ENCODE measurements at places on chromosomes 1 and 21.

DNA sequence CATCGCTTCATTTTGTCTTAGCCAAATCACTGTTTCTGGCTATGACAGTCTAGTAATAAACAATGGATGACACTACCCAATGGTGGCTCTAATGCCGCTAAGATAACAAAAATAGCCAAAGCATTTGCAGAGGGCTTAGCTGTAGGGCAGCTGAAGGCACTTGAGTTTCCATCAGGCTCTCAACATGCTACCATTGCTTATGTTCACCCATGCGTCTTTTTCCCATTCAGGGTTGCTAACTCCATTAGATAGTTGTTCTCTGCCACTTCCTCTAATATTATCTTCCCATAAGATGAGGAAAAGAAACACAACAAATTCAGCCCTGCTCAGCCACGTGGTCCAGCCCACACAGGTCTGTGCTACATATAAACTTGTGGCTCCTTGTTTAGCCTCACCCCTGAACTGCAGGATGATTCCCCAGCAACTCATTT is 159.6 kb downstream of the TOMM20 start:
- H3K4me3 ChIP-seq, result no peak overlapping the region
- H3K27me3 ChIP-seq, result no peaks in the 10 kb centered on the region
- no peak for DNase-seq
- H3K4me1 ChIP-seq, result peaks cover 74% of the 10 kb centered on the region
- no peaks in the 10 kb centered on the region for H3K36me3 ChIP-seq

DNA sequence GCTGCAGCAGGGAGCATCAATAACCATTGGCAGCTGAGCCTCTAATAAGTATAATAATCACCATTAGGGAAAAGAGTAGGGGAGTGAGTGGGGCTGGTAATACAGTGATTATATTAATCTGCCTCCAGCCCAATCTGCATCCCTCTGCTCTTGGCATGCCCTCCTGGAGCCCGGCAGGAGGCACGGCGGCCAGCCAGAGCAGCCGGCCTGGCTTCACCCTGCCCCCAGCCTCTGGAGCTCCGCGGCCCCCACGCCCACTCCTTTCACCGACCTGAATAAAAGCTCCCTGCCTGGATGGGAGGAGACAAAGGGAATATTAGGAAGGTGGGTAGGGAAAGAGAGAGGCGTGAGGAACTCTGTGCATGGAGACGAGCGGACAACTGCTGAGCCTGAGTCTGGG is 28.3 kb downstream of the OPTC start:
- no peak overlapping the region for H3K27ac ChIP-seq
- no peak overlapping the region for H3K4me3 ChIP-seq
- H3K36me3 ChIP-seq, result no peaks in the 10 kb centered on the region

- H3K27me3 ChIP-seq, result no peaks in the 10 kb centered on the region
- H3K4me3 ChIP-seq, result no peak overlapping the region
- no peaks in the 10 kb centered on the region for H3K36me3 ChIP-seq
- DNase-seq, result peak; percentile 25
Measured at GRCh38 chr1:205588636-205589035, 43.2 kb downstream of the ELK4 start.

- no peaks in the 10 kb centered on the region for H3K36me3 ChIP-seq
- H3K27ac ChIP-seq, result no peak overlapping the region
- no peak for DNase-seq
- no peak overlapping the region for H3K4me3 ChIP-seq
- H3K27me3 ChIP-seq, result no peaks in the 10 kb centered on the region
Measured at GRCh38 chr1:226491093-226491850, 57.3 kb upstream of the STUM start.

- no peak overlapping the region for H3K4me3 ChIP-seq
- no peaks in the 10 kb centered on the region for H3K27me3 ChIP-seq
- H3K27ac ChIP-seq, result no peak overlapping the region
- H3K36me3 ChIP-seq, result peaks cover 91% of the 10 kb centered on the region
- no peak for DNase-seq
Measured at GRCh38 chr1:17330856-17331255, 22.9 kb downstream of the PADI4 start.

DNA sequence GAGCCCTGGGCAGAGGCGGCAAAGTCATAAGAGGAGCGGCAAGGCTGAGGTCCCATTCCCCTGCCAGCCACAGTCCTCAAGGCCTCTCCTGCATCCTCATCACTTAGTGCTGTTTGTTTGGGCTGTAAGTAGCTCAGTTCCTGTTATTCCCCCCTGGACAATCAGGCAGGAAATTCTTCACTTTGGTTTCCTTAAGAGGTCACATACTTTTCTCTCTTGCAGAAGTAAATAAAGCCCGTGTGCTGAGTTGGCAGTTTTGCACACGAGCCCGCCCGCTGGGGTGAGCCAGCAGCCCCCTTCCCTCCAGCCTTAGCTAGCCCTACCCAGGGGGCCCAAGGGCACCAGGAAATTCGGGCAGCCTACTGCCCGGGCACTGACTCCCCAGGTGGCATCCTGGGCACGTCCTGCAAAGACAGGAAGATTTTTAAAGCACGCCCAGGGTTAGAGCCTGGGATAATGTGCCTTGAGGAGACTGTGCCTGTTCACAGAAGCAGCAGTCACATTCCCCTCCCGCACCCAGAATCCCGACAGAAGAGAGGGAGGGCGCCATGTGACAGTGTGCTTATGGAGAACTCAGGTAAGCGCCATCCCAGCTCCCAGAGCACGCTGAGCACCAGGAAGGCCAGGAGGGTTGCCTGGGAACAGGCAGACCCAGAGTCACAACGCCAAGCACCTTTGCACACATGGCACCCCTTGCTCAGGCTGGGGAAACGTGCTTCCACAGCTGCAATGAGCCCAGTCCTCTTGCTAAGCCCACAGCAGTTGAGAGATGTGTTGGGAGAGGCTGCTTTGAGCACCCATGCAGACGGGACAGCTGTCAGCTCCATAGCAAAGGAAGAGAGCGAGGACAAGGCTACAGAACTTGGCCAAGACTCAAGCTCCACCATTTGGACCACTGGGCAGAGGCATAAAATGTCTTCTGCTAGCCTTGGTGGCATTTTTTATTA is 144.5 kb upstream of the TMEM51 start:
- H3K4me3 ChIP-seq, result no peak overlapping the region
- no peaks in the 10 kb centered on the region for H3K36me3 ChIP-seq
- no peak overlapping the region for H3K27ac ChIP-seq

DNA sequence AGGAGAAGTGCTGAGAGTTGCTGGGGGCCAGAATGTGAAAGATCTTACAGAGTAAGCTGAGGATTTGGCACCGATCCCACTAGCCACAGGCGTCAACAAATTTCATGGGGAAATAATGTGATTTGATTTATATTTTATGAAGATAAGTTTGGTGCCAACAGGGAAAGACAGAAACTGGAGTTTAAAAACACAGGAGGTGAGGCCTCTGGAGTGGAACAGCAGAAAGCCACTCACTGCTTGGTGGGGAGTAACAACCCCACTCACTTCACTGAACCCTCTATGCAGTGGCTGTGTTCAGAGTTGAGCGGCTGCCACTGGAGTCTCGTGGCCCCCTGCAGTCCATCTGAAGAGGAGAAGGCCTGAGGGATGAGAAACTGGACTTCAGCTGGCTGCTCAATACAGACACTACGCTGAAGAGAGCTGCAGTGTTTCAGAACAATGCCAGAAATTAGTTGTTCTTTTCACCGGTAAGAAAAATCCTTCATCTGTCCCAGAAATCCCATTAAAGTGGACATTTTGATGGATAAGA is 48.0 kb upstream of the RXRG start:
- H3K27me3 ChIP-seq, result peaks cover 3% of the 10 kb centered on the region
- H3K4me1 ChIP-seq, result no peaks in the 10 kb centered on the region
- no peaks in the 10 kb centered on the region for H3K36me3 ChIP-seq
- no peak for DNase-seq
- no peak overlapping the region for H3K27ac ChIP-seq

DNA sequence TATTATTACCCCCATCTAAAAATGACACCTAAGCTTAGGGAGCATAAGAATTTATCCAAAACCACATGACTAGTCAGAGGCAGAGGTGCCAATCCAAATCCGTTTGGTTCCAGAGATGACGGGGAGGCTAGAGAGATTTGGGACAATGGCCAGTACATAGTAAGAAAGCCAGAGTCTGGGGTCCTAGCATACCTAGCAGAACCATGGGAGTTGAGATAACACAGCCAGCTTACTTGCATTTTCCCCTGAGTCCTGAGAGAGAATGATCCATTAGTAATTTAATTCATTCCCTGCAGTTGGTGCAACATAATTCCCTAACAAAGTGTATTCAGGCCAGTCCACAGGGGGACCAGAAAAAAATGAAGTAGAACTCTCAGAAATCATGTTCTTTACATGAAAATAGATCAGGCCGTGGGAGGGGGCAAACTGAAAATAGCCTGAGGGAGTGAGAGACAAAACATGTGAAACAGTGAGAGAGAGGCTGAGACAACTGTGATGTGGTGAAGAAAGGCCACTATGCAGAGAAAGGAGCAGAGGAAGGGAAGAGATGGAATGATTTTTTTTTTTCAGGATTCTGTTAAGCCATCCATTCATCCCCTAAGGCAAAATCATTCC is 243.3 kb downstream of the BRINP2 start:
- no peaks in the 10 kb centered on the region for H3K4me1 ChIP-seq
- DNase-seq, result no peak
- H3K4me3 ChIP-seq, result no peak overlapping the region
- no peak overlapping the region for H3K27ac ChIP-seq
- no peaks in the 10 kb centered on the region for H3K27me3 ChIP-seq
- no peaks in the 10 kb centered on the region for H3K36me3 ChIP-seq

DNA sequence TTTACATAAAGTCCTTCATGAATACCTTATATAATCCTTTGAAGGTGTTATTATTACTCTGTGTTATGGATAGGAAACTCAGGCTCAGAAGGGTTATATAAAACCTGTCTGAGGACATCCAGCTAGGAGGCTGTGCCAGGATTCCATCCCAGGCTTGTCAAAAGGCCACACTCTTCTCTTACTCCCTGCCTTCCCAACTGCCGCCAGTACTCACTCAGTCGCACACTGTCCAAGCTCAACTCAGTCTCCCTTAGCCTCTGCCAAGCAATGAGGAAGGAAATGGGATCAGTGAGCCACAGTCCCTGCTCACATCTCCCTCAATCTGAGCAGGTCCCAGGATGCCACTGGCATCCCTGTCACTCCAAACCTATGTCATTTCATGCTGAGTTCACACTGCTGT is 94.4 kb downstream of the NAV1 start:
- no peaks in the 10 kb centered on the region for H3K36me3 ChIP-seq
- H3K27ac ChIP-seq, result no peak overlapping the region
- DNase-seq, result no peak
- no peak overlapping the region for H3K4me3 ChIP-seq

DNA sequence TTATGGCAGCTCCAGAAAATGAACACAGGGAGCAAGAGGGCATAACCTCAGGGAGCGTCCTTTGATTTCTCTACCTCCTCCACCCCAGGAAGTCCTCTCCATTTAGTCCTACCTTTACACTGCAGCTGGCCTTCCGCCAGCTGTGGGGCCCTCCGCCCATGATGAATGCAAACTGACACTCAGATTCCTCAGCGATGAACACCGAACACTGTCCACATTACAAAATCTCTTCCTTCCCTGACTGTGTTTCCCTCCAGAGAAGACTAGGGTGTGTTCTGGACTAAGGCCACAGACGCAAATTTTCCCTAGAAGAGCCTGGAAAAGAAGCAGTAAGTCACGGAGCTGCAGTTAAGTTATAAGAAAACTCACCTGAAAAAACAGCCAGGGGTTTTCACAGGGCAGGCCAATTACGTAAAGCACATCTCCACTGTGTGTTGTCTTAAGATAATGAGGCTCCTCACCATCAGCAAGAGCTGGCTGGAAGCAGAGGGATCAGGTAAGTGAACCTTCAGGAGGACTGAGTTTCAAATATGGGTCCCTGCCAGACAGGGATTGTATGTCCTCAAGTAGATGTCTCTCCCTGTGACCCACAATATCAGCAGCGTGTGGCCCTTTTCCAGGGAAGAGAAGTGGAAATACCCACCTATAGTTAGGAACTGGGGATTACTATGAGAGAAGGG is 46.3 kb upstream of the ATP1B1 start:
- H3K27me3 ChIP-seq, result no peaks in the 10 kb centered on the region
- H3K4me3 ChIP-seq, result no peak overlapping the region
- H3K4me1 ChIP-seq, result peaks cover 22% of the 10 kb centered on the region
- H3K27ac ChIP-seq, result no peak overlapping the region

- peak overlapping the region; percentile 30 for H3K27ac ChIP-seq
- H3K4me1 ChIP-seq, result peaks cover 21% of the 10 kb centered on the region
- DNase-seq, result peak; percentile 75
- peak overlapping the region; percentile 56 for H3K4me3 ChIP-seq
Measured at GRCh38 chr1:183022202-183023145, 746 bp upstream of the LAMC1 start.

DNA sequence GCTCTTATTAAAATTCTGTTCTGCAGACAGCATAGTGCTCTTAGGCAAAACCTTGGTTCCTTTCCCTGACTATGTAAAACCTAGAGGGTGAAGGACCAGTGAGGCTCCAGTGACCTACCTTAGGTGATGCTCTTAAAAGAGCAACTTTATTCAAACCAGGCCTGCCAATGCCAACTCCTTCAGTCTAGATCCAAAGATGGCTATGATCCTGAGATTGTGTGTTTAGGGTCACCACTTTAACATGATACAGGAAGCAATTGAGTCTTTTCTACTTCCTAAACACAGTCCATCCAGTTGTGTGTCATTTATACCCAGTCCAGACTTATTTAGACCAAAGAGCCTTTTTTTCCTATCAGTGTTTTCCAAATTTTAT is 10.8 kb downstream of the MCL1 start:
- H3K4me3 ChIP-seq, result no peak overlapping the region
- no peaks in the 10 kb centered on the region for H3K27me3 ChIP-seq
- peak; percentile 27 for DNase-seq

DNA sequence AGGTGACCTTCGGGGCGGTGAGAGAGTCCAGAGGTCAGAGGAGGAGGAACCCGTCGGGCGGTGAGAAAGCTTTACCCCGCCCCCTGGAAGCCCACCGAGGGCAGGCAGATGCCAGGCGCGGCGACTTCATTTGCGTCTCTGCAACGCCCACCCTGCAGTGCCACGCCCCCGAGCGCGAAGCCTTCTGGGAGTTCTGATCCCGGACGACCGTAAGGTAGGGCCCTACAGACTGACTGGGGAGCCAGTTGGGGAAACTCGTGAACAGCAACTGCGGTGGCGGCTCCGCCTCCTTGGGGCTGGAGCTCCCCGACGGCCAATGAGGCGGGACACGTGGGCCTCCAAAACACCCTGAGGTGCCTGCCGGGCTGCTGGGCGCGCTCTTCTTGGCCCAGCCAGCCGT is 46.0 kb upstream of the EDARADD start:
- H3K4me3 ChIP-seq, result no peak overlapping the region
- no peaks in the 10 kb centered on the region for H3K36me3 ChIP-seq
- H3K27ac ChIP-seq, result no peak overlapping the region
- no peaks in the 10 kb centered on the region for H3K27me3 ChIP-seq

GRCh38 chr1:205791568-205792180 is 16.4 kb upstream of the RAB29 start:
- no peaks in the 10 kb centered on the region for H3K27me3 ChIP-seq
- peak; percentile 65 for DNase-seq
- no peak overlapping the region for H3K27ac ChIP-seq
- no peaks in the 10 kb centered on the region for H3K36me3 ChIP-seq

DNA sequence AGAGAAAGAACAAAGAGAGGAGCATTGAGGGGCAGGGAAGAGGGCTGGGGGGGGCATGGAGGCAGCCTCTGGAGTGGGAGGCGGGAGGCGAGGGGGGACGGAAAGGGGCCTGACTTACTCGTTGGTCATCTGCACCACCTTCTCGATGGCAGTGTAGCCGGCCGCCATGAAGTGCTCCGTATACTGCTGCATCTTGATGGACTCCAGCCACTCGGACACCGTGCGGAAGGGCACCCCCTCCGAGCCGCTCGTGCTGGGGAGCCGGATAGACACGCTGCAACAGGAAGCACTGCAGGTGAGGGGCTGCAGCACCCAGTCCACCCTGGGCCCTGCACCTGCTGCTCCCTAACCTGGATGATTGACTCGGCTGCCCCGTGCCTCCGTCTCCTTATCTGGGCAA is 26.6 kb downstream of the EPHA2 start:
- H3K27ac ChIP-seq, result no peak overlapping the region
- no peak for DNase-seq
- no peaks in the 10 kb centered on the region for H3K27me3 ChIP-seq
- no peaks in the 10 kb centered on the region for H3K4me1 ChIP-seq
- H3K36me3 ChIP-seq, result no peaks in the 10 kb centered on the region

Measured in CD14-positive monocyte (primary cell).